ENCODE measurements at places on chromosomes 11 and 22.

- DNase-seq = no peak
Measured at GRCh38 chr11:26478710-26479109, 93.4 kb downstream of the MUC15 start.

DNA sequence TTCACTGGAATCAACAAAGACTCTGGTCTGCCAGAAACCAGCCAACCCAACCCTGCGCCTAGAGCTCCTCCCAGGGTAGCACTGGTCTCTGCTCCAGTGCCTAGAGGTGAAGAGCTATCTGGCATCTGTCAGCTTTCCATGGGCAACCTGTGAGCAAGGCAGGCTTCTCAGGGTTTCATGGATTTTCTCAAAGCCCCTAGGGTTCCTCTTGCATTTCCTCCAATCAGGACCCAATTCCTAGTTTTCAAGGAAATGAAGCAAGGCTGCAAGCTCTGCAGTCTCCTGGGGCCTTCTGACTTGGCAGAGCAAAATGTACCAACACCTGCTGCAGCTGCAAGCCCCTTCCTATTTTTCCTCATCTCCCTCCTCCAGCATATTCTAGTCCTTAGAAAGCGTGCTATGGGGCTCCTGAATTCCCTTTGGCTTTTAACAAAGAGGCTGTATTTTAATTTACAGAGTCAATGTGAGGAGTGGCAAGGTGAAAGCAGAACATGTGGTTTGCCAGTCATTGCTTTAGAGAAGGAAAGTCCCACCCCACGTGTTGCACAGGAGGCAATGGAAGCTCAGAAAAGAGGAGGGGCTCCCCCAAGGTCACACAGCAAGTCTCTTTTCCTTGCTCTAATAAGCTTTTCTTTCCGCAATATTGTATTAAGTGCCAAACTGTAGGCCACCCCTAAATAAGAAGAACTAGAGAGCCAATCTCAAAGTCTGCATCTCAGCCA is 33.0 kb upstream of the RIC3 start:
- DNase-seq = no peak

DNA sequence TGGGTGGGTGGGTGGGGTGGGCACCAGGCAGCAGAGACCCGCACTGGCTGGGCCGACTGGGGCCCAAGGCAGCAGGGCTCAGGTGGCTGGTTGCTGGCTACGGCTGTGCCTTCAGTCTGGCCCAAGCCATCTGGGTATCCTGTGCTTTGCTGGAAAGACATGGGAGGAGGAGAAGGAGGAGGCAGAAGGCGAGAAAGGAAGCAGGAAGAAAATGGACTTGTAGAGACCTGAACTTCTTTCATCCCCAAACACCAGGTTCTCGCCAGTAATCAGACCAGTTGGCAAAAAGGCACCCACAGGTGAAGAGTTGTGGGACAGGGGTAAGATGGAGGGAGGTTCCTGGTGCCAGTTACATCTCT is 78.8 kb downstream of the IGLL1 start:
- no peak for DNase-seq

DNA sequence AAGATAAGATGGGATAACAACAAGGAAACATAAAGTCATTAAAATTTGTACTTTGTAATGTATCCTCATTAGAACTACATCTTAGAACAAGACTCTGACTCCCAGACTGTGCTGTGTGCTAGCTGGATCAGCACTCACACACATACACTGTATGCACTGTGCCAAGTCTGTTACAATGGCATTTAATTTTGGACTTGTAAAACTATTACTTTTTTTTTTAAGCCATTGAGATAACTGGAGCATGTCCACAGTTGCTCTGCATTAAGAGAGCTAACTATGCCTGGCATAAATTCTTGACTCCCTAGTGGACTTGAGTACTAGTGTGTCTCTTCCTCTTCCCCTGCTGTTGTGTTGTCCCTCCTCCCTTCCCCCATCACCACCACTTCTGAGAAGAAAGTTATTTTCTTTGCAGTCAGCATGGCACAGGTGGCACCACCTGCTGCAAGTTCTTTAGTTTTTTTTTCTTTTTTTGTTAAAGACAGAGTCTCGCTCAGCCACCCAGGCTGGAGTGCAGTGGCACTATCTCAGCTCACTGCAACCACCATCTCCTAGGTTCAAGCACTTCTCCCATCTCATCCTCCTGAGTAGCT is 268.6 kb downstream of the TMEM135 start:
- no peak for DNase-seq

GRCh38 chr11:1367721-1368120 is 22.0 kb upstream of the BRSK2 start:
- DNase-seq = no peak

GRCh38 chr11:44857490-44858090 is 93.1 kb downstream of the TP53I11 start:
- DNase-seq = no peak

GRCh38 chr22:44186121-44186510 is 5.4 kb downstream of the PARVG start:
- DNase-seq = no peak

DNA sequence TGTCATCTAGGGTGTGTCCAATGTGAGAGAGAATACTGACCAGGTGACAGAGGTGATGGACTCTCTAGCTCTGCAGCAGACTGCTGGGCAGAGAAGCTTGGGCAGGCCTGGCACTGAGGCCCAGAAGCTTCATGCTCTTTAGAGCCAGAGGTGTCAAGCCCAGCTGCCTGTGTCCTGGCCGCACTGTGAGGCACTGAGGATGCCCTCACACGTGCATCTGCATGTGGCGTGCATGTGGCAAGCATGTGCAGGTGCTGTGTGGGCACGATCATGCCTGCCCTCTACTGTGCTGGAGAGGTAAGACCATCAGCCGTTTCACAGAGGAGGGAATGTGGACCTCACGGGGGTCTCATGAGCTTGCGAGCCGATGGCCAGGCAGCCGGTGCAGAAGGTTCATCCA is 15.8 kb upstream of the TXNRD2 start:
- no peak for DNase-seq

- no peak for DNase-seq
Measured at GRCh38 chr11:13784441-13784840, 116.0 kb downstream of the FAR1 start.

- DNase-seq = no peak
Measured at GRCh38 chr11:119624629-119625028, 104.4 kb downstream of the NECTIN1 start.

DNA sequence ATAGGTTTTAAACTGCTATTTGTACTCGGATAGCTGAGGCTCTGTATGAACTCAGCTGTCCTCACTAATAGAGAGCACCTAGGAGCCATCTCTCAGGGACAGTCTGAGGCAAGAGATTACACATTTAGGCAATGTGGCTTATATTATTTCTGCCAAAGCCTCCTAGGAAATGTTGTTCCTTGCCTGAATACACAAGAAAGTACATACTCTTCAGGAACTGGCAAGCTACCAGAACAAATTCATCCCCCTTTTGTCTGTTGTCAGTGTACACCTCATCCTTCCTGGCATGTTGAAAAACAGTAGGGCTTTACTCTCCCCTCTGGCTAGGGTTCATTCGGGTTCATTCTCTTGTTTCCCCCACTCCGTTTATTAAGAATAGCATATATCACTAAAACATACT is 615.9 kb upstream of the FAT3 start:
- peak; percentile 20 for DNase-seq

GRCh38 chr11:60396382-60396781 is at the start of gene MS4A14:
MS4A14 (plus strand) TSS chr11:60396459; CDS start chr11:60396579, 120 bp downstream.
- no peak for DNase-seq

DNA sequence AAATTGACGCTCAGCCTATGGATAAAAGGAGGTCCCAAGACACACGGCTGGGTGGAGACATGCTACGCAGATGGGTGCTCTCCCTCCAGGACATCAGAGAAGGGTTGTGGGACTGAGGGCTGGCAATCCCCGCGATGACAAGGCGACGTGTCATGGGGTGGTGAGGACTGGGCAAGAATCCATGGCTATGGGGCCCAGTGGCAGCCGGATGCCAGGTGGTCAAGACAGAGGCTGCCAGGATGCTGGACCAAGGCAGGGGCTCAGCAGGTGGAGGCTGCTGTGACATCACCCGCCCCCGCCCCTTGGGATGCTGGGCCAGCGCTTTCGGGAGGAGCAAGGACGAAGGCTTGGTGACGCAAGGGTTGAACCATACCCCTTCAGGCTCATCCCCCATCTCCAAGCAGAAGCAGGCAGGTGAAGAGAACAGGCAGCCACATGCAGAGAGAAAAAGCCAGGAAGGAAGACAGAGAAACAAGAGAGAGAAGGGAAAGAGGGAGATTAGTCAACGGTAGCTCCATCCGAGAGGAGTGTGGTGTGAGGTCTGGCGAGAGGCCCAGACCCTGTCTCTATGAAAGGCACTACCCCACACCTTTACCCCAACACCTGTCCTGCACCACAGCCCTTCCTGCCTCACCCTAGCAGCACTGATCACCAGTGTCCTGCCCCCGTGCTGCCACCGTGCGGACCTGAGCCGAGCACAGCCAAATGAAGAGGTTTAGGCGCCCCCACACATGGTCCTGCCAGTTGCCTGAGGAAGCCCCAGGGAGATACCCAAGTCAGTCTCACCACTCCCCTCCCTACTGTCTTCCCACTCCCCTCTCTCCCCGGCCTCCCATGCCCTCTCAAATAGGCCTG is 24.1 kb upstream of the RASL10A start:
- no peak for DNase-seq

DNA sequence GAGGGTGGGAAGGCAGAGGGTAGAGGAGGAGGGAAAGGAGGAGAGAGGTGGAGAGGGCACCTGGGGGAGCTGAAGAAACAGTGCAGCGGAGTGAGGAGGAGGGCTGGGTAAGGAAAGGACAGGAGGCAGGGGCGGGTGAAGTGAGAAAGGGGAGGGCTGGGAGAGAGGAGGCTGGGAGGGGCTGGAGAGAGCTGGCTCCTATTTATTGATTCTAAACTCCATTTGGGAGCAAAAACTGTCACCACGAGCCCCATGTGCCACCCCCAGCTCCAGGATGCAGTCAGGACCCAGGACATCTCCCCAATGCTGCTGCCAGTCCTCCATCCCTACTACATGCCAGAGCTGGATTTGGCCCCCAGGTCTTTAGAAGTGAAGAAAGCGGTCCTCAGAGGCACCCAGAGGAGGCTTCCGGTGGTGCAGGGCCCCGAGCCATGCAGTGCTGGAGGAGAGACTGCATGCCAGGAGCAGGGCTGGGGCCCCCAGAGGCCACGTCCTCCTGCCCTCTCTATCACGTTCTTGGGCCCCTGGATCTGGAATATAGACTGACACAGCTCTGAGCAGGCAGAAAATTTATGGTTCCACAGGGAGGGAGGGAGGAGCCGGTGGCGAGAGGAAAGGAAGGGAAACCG is 53.7 kb downstream of the SLC22A12 start:
- DNase-seq = no peak

DNA sequence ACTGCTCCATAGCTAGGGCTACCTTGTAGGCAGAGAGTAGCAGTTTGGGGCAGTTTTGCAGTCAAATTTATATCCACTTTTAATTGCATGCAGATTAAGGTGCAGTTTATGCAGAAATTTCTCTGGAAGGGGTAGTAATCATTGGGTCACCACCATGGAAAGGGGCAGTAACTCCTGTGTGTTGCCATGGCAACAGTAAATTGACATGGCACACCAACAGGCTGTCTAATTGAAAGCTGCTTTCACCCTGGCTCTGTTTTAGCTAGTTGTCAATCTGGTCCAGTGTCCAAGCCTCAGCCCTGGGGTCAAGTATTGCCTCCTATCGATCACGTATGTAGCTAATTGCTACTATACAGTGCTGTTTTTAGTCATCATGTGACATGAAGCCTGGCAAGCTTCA is 786.1 kb upstream of the CNTN5 start:
- no peak for DNase-seq

GRCh38 chr11:111356660-111357048 is 22.4 kb downstream of the POU2AF1 start:
- DNase-seq = no peak

GRCh38 chr11:116507849-116508695 is 264.7 kb downstream of the BUD13 start:
- no peak for DNase-seq

DNA sequence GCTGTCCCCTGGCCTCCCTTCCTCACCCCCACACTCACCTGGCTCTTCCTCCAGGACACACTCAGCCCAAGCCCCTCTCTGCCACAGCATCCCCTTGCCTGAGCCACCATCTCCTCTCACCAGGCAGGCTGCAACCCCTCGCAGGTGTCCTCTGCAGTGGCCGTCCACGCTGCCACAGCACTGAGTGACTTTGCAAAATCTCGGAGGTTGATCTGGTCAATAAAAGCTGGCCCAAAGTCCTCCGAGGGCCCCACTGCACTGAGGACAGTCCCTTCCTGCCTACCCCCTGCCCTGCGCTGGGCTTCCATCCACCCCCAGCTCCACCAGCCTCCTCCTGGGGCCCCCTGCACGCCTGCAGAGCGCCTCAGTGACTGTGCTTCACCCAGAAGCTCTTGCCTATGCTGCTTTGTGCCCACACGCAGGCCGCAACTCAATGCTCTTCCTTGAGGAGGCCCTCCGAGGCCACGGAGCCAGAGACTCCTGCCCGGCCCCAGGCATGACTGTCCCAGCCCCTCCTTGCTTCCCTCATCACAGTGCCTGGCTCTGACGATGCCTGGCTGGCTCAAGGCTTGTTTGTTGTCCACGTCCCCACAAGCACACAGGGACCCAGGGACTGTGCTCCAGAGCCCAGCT is 30.8 kb upstream of the SLC22A12 start:
- no peak for DNase-seq

DNA sequence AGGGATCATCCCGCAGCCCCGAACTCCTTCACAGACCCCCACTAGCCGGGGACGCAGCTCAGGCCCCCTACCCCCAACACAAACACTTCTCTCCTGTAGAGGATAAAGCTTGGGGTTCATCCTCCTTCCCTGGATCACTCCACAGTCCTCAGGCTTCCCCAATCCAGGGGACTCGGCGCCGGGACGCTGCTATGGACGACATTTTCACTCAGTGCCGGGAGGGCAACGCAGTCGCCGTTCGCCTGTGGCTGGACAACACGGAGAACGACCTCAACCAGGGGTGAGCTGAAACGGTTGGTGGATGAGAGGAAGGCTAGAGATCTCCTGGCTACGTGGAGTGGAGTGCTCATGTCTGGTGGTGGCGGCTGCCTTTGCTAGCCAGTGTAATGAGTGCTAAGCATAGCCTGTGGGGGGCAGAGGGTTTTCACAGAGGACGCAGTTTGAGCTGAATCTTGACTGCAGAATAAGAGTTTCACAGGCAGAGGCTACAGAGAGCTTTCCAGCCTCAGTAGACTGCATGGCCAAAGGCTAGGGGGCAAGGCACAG is 580 bp downstream of the ILK start:
- DNase-seq = no peak
